ENCODE measurements at places on chromosomes 11 and 22.
A peak's percentile ranks its signal among the peaks of the same experiment; 100 is the strongest.

- DNase-seq = peak; percentile 61
Measured at GRCh38 chr11:11028017-11028692, 170.3 kb upstream of the ZBED5 start.

- peak; percentile 71 for DNase-seq
Measured at GRCh38 chr11:69211920-69212797, 56.4 kb downstream of the SMIM38 start.

- DNase-seq = no peak
Measured at GRCh38 chr22:21077884-21078508, 32.2 kb downstream of the LRRC74B start.

GRCh38 chr22:20066617-20067383, 13.2 kb upstream of the DGCR8 start:
- no peak for DNase-seq

DNA sequence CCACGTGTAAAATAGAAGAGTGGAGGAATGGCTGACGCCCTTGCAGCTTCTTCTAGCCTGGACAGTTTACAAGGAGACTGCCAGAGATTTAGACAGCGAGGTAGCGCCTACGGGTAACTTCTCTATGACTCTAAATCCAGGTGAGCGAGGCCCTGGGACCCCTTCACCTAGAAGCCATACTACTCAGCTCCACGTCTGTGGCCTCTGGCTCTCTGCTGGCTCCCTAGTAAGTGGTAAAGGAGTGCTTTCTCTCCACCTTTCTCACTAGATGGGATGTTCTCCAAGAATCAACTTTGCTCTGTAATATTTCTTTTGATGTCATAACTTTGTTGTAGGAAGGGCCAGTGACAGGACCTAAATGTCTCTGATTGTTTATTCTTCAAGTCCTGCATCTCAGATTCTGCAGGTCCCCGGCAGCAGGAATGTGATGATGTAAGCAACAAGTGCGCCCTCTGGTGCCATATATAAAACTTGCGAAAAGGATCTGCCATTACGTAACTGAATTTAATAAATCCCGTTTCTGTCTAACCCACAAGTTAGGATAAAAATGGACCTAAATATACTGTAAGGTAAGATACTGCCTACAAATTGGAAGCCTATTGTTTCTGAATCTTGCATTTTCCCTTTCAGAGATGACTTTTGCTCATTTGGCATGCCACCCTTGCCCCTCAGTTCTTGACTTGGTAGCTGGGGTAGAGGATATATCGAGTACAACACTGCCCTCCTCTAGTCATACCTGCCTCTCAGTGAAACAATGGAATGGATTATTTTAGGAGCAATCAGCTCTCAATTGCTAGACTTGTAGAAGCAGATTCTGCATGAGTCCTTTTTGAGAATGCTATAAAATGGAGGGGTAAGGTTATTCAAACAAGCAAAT, 11.0 kb upstream of the PTPN5 start:
- peak; percentile 66 for DNase-seq

DNA sequence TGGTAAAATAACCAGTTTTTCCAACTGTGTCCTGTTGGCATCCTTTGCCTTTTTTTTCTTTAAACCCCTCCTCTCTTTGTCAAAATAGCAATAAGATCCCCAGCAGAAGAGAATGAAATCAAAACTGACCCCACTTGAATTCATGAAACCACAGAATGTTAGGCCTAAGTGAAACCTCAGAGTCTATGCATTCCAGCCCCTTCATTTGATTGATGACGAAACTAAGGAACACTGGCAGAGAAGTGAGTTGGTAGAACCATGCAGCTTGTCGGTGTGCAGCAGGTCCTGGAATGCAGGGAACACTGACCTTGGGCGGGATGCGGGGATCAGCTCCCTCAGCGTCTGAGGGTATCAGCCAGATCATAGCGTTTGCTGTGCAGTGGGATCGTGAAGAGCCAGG, 57.5 kb downstream of the GRK3 start:
- DNase-seq = no peak

GRCh38 chr22:34976474-34976873, 89.5 kb upstream of the ISX start:
- DNase-seq = no peak

DNA sequence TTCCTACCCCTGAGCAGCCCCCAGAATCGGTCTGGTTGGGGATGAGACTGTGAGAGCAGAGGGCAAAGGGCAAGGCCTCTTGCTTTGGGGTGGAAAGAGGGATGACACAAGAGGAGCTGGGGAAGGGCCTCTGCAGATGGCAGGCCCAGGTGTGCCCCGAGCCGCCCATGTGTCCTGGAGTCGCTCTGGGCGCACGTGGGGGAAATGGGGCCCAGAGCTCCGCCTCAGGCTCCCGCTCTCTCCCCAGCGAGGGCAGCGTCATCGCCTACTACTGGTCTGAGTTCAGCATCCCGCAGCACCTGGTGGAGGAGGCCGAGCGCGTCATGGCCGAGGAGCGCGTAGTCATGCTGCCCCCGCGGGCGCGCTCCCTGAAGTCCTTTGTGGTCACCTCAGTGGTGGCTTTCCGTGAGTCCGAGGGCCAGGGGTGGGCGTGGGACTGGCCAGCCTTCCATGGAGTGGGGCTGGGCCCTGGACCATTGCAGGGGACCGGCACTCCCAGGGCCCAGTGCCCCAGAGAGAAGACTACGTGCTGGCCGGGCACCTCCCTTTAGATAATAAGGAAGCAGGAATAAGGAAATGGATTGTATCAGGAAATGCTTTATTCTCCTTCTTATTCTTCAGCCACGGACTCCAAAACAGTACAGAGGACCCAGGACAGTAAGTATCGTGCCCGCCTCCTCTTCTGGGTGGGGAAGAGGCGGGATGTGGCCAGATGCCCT, 30.1 kb downstream of the ST14 start:
- DNase-seq = no peak

DNA sequence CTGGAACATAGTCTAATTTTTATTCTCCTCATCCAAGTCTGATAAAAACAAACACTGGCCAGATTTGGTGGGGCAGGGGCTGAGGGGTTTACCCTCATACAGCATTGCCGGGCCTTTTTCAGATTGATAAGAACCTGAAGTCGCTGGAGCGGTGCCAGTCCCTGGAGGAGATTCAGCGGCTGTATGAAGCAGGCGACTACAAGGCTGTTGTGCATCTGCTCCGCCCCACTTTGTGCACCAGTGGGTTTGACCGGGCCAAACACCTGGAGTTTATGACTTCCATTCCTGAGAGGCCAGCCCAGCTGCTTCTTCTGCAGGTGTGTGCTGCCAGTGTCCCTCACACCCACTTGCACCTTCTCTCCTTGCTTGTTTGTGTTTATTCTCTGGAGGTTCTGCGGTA, 55.8 kb downstream of the CABIN1 start:
- DNase-seq = no peak

DNA sequence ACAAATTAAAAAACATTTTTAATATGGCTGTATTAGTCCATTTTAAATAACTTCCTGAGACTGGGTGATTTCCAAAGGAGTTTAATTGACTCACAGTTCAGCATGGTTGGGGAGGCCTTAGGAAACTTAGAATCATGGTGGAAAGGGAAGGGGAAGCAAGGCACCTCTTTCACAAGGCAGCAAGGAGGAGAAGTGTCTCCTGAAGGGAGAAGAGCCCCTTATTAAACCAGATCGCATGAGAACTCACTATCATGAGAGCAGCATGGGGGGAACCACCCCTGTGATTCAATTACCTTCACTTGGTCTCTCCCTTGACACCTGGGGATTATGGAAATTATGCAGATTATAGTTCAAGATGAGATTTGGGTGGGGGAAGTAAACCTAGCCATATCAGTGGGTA, 488.6 kb downstream of the ETS1 start:
- no peak for DNase-seq

GRCh38 chr22:29816980-29817379, 21.1 kb downstream of the ASCC2 start:
- DNase-seq = no peak

All from lung (tissue), 17 donors.